ENCODE measurements at places on chromosomes 3 and 15.

DNA sequence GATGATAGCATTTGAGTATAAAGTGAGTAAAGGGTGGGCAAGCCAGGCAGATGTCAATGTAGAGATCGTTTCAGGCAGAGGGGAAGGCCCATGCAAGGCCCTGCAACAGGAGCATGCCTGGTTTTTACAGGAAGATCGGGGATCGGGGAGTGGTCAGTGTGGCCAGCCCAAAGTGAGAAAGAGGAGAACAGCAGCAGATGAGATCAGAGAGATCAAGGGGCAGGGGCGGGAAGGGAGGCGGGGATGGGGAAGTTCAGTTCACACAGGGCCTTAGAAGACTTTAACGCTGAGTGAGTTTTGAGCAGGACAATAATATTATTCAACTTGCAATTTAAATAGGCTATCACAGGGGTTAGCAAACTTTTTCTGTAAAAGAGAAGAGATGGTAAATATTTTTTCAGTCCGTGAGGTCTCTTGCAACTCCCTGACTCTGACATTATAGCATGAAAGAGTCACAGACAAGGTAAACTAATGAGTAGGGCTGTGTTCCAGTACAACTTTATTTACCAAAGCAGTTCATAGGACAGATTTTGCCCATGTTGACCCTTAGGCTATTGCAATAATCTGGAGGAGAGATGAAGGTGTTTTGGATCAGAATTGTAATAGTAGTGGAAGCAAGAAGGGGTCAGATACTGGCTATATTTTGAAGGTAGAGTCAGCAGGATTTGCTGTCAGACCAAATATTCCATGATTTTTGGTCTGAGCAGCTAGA is 12.4 kb upstream of the CD47 start:
- DNase-seq, result no peak

GRCh38 chr3:57952208-57952631 is 56.0 kb upstream of the FLNB start:
- DNase-seq, result no peak

- no peak for DNase-seq
Measured at GRCh38 chr3:37123292-37123691, 51.1 kb downstream of the LRRFIP2 start.

- no peak for DNase-seq
Measured at GRCh38 chr3:50202353-50203112, 2.5 kb upstream of the SLC38A3 start.

DNA sequence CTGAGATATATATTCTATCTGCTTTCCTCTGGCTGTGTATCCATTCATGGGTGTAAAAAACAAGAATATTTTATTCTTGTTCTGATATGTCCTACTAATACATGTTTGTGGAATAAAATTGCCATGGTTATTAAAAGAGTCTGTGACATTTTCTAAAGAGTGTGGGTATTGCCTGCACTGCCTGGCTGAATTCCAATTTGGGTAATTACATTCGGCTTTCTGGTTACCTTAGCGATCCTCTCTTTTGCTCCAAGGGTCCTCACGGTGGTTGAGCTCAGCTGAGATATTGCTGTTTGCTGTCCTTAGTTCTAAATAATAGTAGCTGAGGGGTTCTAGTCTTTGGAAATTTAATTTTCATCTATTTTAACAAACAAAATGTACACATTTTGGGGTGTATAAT is 301.4 kb upstream of the DNAJC19 start:
- no peak for DNase-seq

Data from CD8-positive, alpha-beta memory T cell (primary cell).